ENCODE measurements at places on chromosomes 5 and 9.
A peak's percentile ranks its signal among the peaks of the same experiment; 100 is the strongest.

- DNase-seq = peak; percentile 72
These were observed at the start of gene CDH9 for GRCh38 chr5:27038476-27038875. Gene CDH9, minus strand, starts transcription at chr5:27038586. Its CDS starts 50,253 bp downstream, at chr5:26988333.

- no peak for DNase-seq
These were observed 3.9 kb upstream of the MAN1B1 start for GRCh38 chr9:137082925-137083290.

GRCh38 chr5:63811961-63812360 lies 150.3 kb downstream of the HTR1A start:
- no peak for DNase-seq

GRCh38 chr5:109837231-109837861 lies 147.6 kb downstream of the MAN2A1 start:
- no peak for DNase-seq

DNA sequence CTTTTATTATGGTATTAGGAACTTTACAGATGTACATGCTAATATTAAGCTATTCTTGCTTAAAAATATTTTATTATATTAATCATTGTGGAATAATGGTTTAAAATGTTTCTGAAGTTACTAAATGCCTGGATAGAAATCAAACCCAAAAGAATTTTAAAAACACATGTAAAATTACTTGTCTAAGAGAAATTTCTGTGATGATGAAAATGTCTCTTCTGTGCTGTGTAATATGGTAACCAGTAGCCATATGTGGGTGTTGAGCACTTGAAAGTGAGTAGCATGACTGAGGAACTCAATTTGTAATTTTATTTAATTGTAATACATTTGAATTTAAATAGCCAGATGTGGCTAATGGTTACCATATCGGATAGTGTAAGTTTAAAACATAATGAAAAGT lies 66.7 kb upstream of the HSPB3 start:
- DNase-seq = no peak

GRCh38 chr9:82934949-82935348 lies 128.0 kb downstream of the RASEF start:
- DNase-seq = no peak

DNA sequence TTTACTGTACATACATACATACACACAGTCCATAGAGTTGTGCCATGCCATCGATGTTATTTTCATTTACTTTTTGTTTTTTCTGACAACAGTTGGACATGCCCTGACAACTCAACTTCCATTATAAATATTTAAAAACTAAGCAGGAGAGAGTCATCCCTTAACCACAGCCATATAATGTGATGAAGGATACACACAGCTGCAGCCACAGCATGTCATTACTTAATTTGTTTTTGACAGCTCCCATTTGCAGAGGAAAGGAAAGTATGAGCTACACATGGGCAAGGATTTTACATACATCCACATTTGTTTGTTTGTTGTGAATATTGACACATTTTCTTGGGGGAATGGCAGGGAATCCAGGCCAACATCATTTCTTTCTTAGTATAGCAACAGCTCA lies 91.5 kb upstream of the TUT7 start:
- DNase-seq = no peak

DNA sequence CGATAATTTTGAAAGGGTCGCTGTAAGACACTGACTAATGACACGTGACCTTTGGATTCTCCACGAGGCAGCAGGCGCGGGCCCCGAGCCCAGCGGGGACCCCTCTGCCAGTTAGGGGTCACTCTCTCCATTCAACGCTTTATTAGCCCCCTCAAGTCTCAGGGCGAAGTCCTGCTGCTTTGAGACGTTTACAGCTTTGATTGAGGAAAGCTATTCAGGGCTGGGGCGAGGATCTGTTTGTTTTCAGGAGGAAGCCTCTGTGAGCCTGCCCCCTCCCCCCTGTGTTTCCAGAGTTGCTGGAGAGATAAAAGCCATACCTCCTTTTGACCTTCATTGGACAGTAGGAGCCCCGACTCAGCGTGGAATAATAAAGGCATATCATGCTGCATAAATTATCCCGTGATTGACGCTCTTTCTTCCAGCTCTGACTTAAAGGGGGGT lies 31.4 kb upstream of the MSX2 start:
- no peak for DNase-seq

- DNase-seq = no peak
These were observed 5.3 kb downstream of the BRD3 start for GRCh38 chr9:134062461-134063087.

DNA sequence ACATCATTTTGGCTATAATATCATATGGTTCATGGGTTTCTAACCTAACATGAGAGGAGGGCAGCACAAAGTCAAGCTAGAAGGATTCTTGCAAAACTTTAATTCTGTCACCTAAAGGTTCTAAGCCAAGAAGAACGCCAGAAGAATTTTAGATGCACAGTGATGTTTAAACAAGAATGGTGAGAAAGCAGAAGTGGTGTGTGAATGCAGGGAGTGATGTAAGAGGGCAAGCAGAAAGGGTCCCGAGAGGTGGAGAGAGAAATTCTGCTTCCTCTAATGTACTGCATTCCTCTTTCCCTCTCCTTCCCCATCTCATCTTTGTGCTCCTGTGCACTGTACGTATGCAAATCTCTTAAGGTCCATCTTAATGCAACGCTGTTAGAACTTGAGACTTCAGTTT lies 2.1 kb upstream of the TRMO start:
- DNase-seq = no peak

DNA sequence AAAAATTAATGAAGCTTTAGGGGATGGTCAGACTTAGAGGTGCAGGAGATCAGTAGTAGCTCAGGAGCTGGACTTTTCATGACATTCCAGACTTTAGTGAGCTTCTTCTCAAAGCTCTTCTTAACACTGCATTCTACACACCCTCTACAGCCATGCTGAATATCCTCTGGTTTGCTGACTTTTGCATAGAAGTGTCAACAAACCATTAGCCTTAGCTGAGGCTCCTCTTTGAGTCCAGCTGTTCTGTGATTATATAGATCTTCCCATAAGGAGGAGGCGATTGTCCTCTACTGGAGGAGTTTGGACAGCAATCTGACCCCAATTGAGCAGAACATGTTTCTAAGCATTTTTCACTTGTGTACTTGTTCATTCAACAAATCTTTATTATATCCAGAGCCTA lies 75.0 kb upstream of the RUSC2 start:
- no peak for DNase-seq

- DNase-seq = no peak
These were observed 49.8 kb upstream of the FCN1 start for GRCh38 chr9:134967547-134967930.

DNA sequence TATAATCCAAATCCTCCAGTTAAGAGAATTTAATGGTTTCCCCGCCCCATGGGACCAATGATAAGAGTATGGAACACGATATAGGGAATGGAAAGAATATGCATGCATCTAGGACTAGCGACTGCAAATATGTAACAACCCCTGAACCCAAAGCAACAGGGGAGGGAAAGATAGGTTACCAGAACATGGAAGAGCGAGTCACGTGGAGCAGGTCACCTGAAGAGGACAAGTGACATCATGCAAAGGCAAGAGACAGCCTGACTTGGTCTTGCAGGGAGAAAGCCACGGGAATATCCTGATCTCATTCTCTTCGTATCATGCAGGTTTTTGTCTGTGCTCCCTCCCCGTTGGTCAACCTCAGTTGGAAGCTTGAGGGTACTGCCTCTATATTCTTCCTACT lies 4.7 kb upstream of the UHRF2 start:
- DNase-seq = no peak

DNA sequence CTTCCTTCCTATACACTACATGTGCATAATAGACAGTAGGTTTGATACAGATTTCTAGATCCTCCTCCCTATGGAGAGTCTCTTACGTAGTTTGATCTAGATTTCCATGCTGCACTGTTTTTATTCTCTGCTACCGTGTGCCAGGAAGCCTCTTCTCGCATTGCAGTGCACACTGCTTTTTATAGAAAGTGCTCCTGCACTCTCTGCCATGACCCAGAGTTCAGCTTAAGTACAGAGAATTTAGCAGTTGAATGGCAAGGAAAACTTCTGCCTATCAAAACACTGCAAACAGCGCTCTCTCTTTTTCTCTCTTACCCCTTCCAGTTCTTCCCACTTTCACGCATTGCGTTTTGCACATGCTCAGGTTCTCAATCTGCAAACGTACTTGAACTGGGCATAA lies 187.4 kb downstream of the ARHGAP26 start:
- DNase-seq = peak; percentile 61

GRCh38 chr5:124179819-124180218 lies 566.6 kb downstream of the ZNF608 start:
- no peak for DNase-seq

DNA sequence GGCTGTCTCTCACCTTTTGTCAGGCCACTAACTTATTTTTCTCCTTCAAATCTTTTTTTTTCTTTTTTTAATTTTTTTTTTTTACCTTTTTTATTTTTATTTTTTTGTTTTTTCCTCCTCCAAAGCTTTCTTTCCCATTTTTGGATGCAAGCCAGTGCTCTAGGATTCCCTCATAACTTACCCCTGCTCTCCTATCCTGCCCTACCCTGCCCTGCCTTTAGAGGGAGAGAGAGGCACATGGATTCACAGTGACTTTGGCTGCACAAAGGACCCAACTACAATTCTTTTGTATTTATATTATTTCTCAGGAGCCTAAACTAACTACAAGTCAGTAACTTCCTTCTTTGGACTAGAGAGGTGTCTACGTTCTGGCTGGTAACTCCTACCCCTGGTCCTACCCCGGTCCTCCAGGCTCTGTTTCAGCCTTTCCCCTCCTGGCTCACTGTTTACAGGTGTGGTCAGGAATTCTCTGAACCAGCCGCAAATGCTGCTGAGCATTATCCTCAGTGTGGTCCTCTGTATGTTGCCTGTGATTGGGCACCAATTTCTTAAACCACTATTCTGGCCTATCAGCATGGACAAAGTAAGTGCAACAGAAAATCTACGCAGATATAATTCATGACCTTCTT lies 8.4 kb upstream of the RUSC2 start:
- no peak for DNase-seq

DNA sequence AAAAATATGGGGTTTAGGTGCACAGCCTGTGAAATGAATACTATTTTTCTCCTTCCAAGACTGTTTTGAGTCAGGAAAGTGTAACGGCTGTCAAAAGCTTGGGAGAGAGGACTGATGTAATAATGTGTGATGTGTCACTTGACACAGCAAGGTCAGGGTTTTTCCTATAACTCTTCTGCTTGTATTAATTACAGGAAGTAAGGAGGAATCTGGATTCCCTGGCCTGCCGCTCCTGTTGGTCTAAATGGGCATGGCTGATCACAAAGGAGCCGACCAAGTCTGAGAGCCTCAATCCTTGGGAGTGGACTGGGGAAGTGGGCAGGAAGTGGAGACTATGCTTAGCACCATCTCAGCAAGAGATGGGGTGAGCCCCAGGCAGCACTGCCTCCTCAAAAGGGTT lies 16.7 kb upstream of the SLC28A3 start:
- no peak for DNase-seq

DNA sequence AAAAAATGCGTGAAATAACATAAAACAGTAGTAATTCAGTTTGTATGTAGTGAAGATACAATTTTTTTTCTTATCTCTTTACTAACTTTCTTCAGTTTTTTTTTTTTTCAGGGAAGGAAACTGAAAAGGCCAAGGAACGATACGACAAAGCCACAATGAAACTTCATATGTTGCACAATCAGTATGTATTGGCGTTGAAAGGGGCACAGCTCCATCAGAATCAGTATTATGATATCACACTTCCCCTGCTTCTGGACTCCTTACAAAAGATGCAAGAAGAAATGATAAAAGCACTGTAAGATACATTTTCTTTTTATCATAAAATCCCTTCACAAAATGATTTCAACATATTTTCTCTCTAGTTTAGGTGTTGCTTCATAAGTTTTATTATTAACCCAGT lies 120.0 kb downstream of the FER start:
- no peak for DNase-seq

DNA sequence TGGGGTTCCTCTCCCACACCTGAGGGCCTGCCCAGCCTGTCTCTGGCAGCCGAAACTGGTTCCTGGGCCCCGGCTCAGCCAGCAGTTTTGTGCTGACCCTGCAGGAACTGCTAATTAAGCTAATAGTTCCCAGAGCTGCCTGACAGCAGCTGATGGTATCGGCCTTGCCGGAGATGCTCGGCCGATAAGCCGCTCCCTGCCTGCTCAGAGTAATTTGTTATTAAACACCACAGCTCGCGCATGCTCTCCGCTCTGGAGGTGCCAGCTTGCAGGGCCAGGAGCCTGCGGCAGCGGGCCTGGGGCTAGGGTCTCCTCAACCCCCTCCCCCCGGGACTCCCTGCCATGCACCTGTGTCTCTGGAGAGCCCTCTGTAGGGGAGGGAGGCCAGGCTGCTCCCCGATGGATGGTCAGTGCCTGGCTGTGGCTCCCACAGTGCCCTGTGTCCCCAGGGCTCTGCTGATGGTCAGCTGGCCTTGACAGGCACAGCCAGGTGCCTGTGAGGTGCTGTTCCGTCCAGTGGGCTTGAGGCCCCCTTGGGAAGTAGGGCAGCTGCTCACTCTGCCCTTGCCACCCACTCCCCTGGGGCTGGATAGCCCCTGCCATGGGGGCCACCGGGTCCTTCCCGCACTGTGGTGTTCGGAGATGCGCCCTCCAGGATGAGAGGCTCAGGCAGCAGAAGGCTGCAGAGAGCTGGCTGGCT lies 41.7 kb downstream of the RXRA start:
- DNase-seq = no peak

DNA sequence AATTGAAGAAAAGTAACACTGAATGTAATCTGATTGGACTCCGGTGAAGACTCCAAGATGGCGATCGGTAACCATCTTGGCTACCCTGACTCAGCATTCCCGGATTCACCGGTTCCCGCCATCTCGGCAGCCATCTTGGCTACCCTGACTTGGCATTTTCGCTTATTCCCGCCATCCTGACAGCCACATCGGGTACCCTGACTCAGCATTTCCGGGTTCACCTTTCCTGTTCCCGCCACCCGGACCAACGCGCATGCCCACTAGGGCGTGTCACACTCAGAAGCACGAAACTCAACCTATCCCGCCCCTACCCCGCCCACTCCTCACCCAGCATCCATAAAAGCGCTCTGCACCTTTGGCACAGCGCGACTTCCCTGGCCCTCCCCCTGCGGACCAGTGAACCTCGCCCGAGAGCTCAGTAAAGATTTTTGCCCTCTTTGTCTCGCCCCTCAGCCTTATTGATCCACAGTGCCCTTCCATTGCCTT lies 17.2 kb downstream of the SPTLC1 start:
- DNase-seq = peak; percentile 62

DNA sequence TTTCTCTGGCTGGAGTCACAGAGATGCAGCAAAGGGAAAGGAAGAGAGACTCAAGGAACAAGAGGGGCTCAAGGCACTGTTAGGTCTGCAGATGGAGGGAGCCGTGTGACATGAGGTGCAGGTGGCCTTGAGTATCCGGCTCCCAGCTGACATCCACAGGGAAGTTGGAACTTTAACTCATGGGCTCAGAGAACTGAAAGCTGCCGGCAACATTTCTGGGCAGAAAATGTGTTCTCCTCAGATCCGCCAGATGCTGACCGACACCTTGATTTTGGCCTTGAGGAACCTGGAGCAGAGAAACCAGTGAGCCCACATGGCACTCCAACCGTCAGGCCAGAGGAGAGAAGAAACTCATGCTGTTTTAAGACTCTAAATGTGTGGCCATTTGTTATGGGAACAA lies 258.1 kb upstream of the IRX2 start:
- no peak for DNase-seq
